Immature natural killer cell (primary cell): ENCODE measurements at places on chromosomes 5 and 9. TPM values are rescaled to one million over a fixed set of nuclear protein-coding genes. Genes with fewer than 3 reads are reported as not detected.

- peaks cover 3% of the 10 kb centered on the region for H3K27me3 ChIP-seq
- H3K36me3 ChIP-seq = peaks cover 34% of the 10 kb centered on the region
- H3K27ac ChIP-seq = peak overlapping the region; percentile 46
- peaks cover 5% of the 10 kb centered on the region for H3K4me1 ChIP-seq
- no peak for DNase-seq
Measured at GRCh38 chr5:143213851-143214363, 189.6 kb downstream of the NR3C1 start.

DNA sequence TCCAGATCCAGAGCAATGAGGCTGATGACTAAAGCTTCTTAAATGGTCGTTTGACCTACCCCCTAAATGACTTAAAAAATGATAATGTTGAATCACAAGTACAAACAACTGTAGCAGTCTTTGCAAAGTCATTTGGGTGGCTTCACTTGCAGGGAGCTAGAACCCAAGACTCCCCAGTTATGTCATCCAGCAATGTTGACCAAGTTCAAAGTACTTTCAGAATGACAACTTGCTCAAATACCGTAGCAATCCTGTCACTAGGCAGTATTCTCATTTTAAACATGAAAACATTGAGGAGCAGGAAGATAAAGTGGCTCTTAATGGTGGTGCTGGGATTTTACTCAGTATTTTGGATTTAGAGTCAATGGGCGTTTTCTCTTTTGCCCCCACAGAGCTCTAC is 1217.0 kb upstream of the DMAC1 start:
- H3K36me3 ChIP-seq = no peaks in the 10 kb centered on the region
- H3K4me3 ChIP-seq = no peak overlapping the region
- no peak overlapping the region for H3K27ac ChIP-seq
- no peaks in the 10 kb centered on the region for H3K27me3 ChIP-seq
- DNase-seq = no peak

ANKRD33B gene
- polyA plus RNA-seq = 0.13 TPM

FAM151B gene
- polyA plus RNA-seq = not detected
